Fibroblast of the aortic adventitia (primary cell): ENCODE measurements at places on chromosomes 11 and 22.

GRCh38 chr11:119892311-119892808 lies 163.4 kb upstream of the NECTIN1 start:
- DNase-seq: no peak

DNA sequence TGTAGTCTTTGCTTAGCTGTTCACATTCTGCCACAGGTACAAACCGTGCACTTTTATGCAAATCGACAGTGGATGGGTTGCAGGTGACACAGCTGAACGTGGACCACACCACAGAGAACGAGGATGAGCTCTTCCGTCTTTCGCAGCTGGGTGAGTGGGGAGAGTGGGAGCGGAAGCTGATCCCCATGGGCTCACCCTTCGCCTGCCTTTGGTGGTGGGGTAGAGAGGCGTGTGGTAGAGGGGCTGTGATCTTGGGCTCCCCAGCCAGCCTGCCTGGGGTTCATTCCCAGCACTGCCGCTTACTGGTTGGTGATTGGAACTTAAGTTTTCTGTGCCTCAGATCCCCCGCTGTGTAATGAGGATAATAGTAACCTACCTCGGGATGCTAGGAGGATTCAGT lies 19.1 kb downstream of the TAB1 start:
- DNase-seq: no peak

- no peak for DNase-seq
Measured at GRCh38 chr11:130064596-130064995, 5.1 kb upstream of the APLP2 start.

- no peak for DNase-seq
Measured at GRCh38 chr11:105071089-105071732, 26.1 kb upstream of the CARD16 start.

DNA sequence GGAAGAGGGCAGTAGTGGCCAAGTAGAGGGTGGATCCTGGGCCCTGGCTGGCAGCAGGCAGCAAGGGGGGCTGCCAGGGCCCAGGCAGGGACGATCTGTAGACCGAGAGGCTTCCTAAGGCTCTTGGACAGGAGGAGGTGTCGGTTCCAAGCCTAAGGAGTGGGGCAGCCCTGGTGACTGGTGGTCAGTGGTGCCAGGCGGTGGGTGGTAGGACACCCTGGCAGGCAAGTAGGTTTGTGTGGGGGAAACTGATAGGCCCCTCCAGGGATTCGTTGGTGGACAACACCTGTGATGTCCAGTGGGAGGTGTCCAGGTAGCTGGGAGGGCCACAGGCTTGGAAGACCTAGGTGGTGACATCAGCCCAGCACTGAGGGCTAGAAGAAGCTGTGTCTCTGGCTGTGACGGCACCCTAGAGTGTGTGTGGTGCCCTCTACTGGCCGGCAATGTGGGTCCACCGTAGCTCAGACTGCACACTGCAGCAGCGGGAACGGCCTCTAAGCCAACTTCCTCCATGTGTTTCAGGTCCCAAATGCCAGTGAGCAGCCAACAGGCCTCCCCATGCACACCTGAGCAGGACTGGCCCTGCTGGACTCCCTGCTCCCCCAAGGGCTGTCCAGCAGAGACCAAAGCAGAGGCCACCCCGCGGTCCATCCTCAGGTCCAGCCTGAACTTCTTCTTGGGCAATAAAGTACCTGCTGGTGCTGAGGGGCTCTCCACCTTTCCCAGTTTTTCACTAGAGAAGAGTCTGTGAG lies 9.4 kb upstream of the SAMM50 start:
- peak; percentile 64 for DNase-seq

DNA sequence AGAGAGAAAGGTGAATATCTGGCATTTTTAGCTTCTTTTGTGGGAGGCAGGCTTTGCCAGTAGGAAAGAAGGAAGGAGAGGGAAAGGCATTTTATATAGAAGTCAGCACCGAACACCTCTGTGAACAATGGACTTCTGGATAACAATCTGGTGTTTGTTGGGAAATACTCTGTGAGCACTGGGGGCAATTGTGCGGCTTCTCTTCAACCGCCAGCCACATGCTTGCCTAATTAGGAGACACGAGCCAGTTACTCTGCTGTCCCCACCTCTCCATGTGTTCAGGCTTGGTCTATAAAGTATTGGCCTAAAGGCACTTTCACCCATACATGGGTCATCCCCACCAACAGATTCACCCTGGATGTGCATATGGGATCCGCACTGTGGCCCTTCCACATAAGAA lies 523.6 kb downstream of the NTM start:
- DNase-seq: no peak

GRCh38 chr11:92159931-92160330 lies 64.7 kb upstream of the FAT3 start:
- no peak for DNase-seq

DNA sequence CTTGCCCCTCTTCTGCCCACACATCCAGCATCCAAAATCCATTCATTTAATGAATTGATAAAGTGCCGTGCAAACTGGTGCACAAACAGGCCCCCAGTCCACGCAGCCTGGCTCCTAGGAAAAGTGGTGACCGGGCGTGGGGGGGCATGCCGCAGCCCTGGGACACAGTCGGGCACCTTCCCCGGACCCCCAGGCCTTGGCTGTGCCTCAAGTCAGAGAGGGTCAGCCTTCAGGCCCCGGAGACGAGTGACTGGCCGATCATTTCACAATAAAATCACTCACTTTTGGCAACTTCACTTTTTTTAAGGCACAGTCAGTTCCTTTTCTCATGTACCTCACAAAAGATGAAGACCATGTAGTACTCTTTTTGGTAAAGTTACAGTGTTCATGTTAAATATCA lies 8.0 kb downstream of the CDPF1 start:
- DNase-seq: no peak

DNA sequence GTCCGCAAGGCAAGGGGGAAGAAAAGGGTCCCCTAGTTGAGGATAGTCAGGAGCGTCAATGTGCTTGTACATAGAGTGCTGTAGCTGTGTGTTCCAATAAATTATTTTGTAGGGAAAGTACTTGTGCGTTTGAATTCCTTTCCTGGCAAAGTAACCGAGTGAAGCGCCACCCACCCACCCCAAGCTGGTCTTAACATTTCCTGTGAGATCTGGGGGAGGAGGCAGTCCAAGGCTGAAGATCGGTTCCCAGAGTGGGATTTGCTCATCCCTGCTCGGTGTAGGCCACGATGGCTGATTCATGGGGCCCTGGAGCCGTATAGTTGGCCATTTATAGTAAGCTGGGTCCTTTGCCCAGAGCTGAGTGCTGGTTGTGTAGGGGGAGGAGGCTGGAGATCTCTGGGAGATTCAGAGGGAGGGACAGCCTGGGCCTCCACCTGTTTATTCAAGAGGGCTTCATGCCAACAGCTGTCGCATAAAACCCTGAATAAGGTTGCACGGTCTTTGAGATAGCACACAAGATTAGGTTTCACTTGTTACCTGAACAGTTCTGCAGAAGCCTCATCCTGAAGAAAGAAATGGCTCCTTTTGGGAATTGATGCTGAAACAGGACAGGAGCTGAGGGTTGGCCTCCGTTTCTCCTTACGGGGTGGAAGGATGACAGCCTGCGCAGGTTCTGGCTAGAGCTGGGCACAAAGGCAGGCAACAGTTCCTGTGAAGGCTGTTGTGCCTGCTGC lies 2.4 kb downstream of the ATF4 start:
- DNase-seq: peak; percentile 73
